ENCODE measurements at places on chromosomes 1 and 21.
A peak's percentile ranks its signal among the peaks of the same experiment; 100 is the strongest.

GRCh38 chr1:97314685-97315084 is 593.1 kb downstream of the PTBP2 start:
- DNase-seq, result peak; percentile 3

DNA sequence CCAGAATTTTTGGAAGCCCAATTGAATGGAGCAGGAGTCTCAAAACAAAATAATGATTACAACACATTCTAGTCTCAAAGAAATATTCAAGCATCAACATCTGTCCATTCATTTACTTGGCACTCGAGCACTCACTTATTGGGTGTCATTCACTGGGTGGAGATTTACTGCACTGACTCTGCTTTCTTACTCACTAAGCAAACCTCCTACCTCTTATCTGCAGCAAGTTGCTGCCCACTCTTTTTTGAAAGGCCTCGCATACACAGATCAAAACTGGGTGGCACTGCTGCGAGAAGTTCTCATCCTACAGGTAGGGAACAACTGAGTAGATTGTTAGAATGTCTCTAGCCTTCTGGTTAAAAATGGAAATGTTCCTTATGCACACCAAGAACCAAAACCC is 18.0 kb downstream of the RHBDL2 start:
- DNase-seq, result no peak

DNA sequence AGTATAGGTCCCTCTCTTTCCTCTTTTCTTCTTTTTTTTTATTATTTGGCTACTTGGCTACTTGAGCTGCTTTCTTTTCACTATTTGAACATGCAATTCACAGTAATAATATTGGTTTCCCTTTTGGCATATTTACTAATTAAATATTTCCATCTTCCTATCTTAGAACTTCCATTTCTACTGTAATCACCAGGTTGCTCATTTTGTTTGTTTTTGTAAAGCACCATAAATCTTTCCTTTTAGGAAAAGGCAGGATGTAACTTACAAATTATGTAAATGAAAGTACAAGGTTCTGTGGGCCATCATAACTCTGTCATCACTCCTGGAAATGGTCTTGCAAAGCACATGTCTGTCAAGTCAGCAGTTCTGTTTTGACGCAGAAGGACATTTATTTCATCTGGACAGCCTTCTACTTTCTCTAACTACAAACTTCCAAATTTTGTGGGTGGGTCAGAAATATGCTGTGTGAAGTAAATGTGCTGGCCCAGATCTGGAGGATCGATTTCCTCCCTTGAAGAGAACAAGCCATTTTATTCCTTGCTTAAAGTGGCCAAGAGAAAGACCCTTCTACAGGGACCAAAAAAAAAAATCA is 71.7 kb upstream of the TNFSF18 start:
- DNase-seq, result no peak

DNA sequence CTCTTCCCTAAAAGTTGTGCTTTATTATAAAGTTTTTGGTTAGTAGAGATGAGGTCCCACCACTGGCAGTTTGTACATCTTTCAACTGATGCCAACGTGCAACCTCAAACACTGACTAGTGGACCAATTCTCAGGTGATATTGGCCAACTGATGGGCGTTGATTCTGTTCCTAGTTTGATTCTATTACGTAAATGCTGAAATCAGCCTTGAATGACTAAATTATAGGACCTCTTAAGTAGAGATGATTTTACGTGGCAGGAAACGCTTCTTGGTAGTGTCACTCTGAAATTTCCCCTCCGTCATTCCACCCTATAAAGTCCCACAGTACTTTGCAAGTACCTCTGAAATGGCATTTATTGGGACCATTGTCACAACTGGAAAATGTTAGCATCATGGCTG is 8.8 kb upstream of the FNDC7 start:
- no peak for DNase-seq

GRCh38 chr1:6235296-6235677 is 477 bp downstream of the ICMT start:
- no peak for DNase-seq

DNA sequence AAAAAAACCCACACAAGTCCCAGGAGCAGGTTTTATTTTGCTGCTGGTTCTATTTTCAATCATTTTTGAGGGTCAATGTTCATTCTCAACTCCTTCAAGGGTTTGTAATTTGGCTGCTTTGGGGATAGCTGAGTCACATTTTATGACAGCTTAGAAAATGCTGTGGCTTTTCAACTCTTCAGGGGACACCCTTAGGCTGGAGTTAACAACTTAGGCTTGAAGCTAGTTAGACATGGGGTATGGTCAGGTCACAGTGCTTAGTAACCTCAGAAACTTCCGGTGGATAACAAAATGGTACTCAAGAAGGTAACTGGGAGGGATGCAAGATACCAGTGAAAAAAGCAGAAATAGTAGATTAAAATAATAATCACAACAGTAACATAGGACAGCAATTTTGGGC is 308.8 kb downstream of the HHIPL2 start:
- no peak for DNase-seq
